ENCODE measurements at places on chromosomes 16 and 17.

- no peak for DNase-seq
These were observed 655 bp downstream of the HIRIP3 start for GRCh38 chr16:29994600-29995323.

GRCh38 chr17:39667945-39668924, at the start of gene PNMT:
Gene PNMT, plus strand, starts transcription at chr17:39668453. Its CDS starts 23 bp downstream, at chr17:39668476.
- peak; percentile 37 for DNase-seq

- DNase-seq, result no peak
These were observed 43.5 kb downstream of the PKD1 start for GRCh38 chr16:2092256-2092620.

DNA sequence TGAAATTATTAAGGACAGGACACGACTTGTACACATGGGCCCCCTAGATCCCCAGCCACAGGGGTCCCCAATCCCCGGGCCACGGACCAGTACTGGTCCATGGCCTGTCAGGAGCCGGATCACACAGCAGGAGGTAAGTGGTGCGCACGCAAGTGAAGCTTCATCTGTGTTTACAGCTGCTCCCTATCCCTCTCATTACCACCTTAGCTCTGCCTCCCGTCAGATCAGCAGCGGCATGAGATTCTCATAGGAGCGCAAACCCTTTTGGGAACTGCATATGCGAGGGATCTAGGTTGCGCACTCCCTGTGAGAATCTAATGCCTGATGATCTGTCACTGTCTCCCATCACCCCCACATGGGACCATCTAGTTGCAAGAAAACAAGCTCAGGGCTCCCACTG, 137.8 kb upstream of the ZFHX3 start:
- no peak for DNase-seq

GRCh38 chr17:72916991-72917390, 175.5 kb downstream of the SLC39A11 start:
- DNase-seq, result no peak

GRCh38 chr17:79082311-79083190, 7.9 kb downstream of the ENGASE start:
- peak; percentile 10 for DNase-seq

DNA sequence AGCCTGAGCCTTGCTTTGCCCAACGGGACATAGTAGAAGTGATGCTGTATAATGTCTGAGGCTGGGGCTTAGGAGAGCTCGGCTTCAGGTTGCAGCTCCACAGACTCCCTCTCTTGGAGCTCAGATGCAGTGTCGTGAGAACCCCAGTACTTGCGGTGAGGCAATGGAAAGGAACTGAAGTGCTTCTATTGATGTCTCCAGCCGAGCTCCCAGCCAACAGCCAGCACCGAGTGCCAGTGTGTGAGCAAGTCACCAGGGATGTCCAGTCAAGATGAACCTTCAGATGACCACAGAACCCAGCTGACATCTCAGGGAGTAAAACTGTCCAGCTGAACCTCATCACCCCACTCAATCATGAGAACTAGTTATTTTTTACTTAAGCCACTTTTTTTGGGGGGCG, 268.1 kb downstream of the IRF8 start:
- DNase-seq, result no peak

Data from Kasumi-1 (cell line).